Retinal pigment epithelial cell (primary cell): ENCODE measurements at places on chromosomes 6 and 20.
A peak's percentile ranks its signal among the peaks of the same experiment; 100 is the strongest.

- no peak for DNase-seq
These were observed 126.4 kb upstream of the DUSP22 start for GRCh38 chr6:165906-166305.

DNA sequence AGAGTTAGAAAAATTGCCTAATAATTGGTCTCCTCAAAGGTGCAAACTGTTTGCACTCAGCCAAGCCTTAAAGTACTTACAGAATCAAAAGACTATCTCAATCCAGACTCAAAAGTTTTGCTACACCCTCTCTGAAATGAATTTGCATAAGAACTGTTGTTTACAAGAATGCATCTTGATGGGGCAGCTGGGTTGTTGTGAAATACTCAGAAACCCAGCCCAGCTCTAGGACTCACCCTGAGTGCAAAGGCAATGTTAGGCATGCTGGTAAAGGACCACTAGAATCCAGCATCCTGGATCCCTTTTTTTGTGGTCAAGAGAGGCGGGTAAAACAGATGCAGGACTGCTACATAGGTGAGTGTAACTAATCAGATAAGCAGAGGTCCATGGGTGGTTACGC is 700.2 kb downstream of the EYS start:
- no peak for DNase-seq

DNA sequence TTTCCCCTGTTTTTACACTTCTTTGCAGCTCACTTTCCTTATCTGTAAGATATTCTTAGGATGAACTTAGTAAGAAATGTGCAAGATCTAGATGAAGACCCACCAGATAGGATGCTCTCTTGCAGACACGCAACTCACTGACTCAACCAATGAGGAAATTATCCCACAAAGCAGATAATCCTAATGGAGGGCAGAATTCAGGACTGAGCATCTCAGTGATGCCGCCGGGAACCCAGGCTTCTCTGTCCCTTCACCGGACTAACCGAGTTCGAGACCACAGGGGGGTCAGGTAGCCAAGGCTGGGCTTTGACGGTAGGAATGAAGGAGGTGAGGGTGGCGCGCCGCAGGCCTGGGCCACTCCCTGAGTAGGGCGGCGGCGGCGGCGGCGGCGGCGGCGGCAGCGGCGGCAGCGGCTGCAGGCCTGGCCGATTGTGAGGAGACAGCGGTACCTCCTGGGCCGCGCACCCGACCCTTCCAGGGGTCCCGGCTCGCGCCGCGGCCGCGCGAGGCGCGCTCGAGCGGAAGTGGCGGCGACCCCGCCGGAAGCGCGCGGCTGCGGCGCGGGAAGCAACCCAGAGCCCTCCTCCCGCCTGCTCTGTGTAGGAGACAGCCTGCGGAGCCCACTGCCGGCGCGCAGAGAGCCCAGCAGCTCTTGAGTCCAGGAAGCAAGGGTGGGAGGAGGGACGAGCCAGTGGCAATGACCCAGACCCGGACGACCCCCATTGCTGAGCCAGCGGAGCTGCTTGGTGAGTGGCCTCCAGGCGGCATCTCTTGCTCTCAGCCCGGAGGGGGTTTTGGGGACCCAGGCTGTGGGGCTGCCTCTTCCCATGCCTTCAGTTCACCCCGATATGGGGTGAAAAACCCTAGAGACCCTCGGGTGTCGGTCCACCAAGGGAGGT is at the start of gene KHDC1:
TSS of gene KHDC1 (minus strand) at position 526 of the 899 bp plus-strand sequence. CDS start 20,679 bp downstream, outside the sequence.
- DNase-seq: no peak

DNA sequence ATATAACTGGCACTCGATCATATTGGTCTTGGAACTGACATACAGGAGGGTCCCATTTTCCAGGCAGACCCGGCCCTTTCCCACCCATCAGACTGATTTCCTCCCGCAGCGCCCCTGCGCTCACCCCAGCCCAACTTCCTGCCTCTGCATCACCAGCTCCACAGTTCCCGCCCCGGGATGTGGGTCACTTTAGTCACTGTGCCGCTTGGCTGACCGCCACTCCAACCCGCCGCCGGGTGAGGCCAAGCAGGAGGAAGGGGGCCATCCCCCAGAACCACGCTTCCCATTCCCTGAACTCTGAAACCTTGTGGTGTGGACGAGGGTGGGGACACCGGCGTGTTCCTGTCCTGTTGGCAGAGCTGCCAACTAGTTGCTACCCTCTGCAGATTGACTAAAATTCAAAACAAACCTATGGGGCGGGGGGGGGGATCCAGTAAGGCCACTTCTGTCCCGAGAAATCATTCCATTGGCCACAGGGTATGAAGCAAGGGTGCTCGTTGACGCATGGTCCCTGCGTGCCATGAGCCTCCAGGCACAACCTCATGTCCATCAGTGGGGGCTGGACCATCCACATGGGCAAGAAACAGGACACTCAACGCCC is 12.3 kb downstream of the TGM2 start:
- DNase-seq: no peak

- DNase-seq: no peak
These were observed 119.9 kb upstream of the CEP85L start for GRCh38 chr6:118771253-118771652.

DNA sequence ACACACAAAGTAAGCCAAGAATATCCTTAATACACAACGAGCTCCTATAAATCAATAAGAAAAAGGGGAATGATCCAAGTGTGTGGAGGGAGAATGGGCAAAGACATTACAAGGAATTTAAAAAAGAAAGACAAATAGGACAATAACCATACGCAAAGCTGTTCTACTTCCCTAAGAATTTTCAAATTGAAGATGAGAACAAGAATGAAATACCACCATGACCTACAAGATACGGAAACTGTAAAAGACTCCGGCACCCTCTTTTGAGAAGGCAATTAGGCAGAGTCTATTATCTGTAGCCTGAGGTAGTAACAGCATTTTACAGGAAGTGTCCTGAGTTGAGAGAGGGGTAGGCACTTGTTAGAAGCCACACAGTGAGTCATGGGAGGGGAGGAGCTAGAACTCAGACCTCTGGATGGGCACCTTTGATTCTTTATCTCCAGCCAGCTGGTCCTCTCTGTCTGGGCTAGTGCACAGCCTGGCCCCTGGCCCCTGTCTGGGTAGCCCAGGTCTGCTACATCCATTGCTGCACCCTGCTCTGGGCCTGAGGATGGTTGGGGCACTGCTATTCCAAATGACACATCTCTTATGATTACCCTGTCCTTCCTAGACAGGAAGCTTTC is 15.3 kb downstream of the RSPO4 start:
- DNase-seq: no peak

- DNase-seq: no peak
These were observed 88.6 kb downstream of the PPP1R14C start for GRCh38 chr6:150231525-150231850.

- DNase-seq: no peak
These were observed 21.1 kb downstream of the ZNF184 start for GRCh38 chr6:27451660-27452390.

GRCh38 chr6:89670935-89671565 is 32.5 kb upstream of the LYRM2 start:
- no peak for DNase-seq

DNA sequence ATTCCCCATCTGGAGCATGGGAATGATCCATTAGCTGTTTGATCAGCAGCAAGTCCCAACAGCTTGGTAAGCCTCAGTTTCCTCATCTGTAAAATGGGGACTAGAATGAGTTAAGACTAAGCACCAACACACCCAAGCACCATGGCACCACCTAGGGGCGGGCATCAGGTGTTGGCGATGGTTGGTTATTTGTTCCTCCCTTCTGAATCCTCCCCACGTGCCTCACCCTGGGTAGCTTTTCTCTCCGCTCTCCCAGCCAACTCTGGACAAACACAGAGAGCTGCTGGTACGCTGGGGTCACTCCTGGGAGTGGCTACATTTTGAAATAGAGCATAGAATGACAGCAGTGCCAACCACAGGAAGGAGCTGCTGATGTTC is 13.3 kb upstream of the ITPR3 start:
- DNase-seq: no peak

DNA sequence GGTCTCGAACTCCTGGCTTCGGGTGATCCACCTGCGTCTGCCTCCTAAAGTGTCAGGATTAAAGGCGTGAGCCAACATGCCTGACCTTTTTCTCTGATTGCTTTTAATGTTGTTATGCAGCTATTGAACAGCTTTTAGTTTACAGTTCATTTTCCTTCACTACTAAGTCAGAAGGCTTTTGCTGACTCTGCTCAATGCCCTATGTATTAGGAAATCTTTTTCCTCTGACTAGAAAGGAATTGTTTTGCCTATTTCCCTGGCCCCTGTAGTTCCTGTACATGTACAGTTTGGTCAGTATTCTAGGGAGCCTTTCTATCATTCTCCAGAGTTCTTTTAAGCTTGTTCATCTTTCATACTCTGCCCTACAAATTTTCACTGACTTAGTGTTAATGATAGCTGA is 280.2 kb downstream of the CDKAL1 start:
- no peak for DNase-seq

GRCh38 chr20:33305589-33306057 is 22.6 kb downstream of the BPIFB1 start:
- DNase-seq: peak; percentile 11

DNA sequence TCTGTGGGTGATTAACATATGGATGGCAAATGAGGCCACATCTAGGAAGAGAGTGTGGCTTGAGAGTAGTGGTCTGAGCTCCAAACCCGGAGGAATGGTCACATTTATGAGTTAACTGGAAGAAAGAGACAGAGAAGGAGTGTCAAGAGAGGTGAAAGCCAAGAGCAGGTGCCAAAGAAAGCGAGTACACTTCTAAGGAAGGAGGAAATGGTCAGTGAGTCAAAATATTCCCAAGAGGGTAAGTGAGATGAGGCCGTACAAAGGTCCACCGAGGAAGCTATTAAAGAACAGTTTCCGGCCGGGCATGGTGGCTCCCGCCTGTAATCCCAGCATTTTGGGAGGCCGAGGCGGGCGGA is 104.5 kb upstream of the RNF24 start:
- DNase-seq: no peak

DNA sequence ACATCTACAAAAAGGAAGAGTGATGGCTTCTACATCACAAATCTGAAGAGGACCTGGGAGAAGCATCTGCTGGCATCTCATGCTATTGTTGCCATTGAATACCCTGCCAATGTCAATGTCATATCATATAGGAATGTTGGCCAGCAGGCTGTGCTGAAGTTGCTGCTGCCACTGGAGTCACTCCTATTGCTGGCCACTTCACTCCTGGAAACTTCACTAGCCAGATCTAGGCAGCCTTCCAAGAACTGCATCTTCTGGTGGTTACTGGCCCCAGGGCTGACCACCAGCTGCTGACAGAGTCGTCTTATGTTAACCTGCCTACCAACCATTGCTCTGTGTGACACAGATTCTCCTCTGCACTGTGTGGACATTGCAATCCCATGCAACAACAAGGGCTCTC is 111.8 kb downstream of the PERP start:
- DNase-seq: no peak

GRCh38 chr6:158002951-158003853 is 21.5 kb downstream of the SYNJ2 start:
- DNase-seq: no peak

GRCh38 chr6:134642279-134642678 is 307.6 kb downstream of the ALDH8A1 start:
- no peak for DNase-seq

DNA sequence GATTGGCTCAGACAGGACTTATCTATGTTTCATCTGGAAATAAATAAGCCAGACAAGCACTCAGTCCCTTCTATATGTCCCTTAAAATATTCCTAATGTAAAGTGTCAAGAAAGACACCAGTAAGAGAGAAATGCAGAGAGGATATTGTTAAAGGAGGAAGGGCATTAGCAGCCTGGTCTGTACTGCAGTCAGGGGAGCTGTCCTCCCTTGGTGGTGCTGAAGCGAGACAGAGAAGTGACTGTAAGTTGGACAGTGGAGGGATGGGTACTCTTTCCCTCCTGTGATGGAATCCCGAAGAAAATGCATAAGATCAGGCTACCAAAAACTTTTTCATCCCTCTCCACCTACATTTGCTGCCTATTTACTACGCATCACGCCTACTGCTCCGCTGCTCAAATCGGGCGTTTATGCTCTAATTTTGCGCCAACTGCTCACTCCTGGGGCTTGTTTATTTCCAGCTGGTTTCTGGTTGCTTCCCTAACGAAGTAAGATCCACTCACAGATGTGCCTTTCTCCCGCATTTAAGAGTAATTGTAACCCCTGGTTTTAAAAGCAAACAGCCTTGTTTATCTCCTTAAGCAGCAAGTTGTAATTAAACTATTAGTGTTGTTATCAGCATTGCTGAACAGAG is 35.2 kb downstream of the PHACTR1 start:
- DNase-seq: no peak

DNA sequence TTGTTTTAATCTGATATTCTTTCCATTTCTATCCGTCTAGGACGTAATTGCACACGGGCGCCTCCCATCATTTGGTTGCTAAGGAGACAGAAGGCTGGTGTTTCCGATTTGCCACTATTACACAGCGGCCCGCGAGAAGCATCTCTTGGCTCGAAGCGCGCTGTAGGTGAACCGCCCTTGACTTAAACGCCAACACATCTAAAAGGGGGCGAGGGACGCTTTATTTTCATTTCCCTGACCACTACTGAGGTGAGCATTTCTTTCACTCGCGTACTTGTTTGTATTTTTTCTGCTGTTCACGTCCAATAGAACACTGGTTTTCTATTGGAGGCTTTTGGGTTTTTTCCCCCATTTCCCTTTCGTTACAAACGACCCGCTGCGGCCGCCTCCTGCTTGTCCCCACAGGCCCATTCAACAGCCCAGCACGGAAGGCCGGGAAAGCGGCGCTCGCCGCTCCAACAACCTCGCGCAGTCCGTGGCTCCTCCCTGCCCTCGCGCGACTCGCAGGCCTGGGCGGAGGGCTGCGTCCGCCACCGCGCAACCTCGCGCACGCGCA is 505 bp upstream of the WRNIP1 start:
- no peak for DNase-seq

DNA sequence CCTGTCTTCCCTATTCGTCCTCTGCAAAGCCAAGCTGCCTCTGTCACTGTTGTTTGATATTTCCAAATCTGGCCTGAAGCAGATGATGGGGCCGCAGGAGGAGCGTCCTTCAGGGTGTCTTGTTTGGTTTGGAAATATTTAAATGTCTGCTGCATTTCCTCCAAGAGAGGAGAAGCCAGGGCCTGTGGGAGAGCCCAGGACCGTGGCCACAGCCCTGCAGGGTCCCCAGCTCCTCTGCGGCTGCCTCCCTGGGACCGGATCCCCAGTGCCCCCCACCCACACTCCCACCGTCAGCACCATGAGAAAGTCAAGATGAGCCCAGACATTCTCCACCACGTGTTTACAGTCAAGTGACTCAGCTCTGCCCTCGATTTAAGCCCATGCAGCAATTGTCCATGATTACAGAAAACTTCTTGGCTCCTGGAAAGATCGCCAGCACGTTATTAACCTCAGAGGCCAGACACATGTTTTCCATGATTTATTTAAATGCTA is 18.2 kb downstream of the FOXF2 start:
- no peak for DNase-seq
